ENCODE measurements at places on chromosomes 11 and 22.

DNA sequence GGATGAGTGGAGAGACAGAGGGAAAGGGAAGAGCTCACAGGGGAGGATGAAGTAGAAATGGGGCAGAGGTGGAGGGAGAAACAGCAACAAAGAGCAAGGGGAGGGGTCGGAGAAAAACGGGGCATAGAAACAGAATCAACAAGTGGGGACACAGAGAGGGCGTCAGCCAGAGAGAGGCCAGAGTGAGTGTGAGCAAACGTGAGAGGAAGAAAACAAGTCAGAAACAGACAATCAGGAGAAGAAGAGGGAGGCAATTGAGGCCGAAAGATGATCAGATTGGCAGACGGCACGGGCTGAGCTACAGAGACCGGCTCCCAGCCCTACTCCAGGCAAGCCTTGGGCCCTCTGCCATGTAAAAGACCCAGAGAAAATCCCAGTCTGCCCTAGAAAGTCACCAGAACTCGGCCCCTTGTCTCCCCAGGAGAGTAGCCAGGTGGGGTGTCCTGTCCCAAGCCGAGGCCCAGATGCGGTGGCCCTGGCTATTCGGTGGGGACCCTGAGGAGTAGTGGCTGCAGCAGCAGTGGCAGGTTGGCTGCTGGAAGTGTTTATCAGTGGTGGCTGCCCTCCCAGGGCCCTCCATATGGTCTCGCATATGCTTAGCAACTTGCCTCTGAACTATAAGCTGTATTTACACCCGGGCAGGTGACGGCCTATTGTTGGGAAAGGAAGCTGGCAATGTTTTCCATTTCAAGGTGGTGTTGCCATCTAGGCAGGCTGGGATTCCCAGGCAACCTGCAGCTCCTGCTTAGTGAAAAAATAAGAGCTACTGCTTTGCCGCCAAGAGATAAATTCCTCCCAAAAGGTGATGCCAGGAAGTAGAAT, 14.8 kb upstream of the TSPAN18 start:
- no peak for DNase-seq

DNA sequence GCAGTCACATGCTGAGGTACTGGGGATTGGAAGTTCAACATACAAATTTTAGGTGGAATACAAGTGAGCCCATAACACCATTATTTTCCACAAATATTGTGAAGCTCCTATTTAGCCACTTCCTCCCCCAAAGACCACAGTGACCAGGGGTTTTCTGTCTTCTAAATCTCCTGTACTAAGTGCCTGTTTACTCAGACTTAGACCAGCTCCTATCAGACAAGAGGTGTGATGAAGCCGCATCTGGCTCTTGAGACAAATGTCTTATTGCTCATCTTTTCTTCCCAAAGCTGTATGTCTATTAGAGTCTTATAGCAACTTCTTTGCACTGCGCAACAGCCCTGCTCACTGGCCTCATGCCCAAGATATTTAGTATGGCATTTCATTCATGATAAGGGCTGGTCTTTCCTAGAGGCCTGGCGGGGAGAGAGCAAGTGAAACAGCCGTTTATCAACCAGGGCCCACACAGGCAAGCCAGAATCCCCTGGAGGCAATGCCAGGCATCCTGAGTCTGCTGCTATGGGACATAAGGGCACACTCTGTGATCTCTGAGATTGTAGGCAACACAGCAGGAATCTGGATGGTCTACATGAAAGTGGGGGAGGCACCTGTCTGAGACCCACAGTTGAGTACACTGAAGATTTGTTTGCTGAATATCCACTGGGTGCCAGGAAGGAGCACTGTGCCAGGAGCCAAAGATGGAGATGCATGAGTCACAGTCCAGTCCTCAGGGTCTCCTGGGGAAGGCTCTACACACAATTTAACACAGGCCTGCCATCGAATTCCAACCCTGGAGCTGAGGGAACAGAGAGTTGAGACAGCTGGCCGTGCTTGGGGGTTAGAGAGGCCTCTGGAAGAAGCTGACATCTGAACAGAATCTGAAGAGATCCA, 78.5 kb upstream of the NCAM1 start:
- no peak for DNase-seq

GRCh38 chr11:41579546-41579945, 120.1 kb upstream of the LRRC4C start:
- no peak for DNase-seq

DNA sequence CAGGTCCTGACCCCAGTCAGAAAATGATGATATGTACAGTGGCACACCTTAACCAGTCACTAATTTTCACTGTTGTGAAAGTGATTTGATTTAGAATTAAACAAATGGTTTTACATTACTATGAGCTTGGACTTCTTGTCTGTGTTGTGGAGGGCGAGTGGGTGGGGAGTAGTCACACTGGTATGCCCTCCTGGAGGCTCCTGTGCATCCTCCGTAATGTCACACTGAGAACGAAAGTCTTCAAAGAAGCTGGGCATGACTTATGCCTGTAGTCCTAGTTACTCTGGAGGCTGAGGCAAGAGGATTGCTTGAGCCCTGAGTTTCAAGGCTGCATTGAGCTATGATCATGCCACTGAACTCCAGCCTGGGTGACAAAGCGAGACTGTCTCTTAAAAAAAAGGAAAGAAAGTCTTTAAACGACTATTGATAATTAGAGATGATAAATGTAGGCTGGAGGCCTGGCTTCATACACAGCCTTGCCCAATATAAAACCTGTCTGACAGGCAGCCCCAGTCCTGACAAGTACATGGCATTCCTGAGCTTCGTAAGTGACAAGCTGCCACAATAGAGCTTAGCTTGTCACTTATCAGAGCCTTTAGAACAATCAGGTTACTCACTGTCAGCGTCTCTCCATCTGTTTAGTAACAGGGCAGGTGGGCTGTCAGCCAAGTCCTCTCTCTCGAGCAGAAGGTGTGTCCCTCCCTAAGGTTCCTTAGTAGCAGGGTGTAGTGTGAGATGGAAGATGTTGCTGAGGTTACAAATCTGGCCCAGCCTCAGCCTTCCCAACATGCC, 5.0 kb upstream of the LIMK2 start:
- DNase-seq = no peak

DNA sequence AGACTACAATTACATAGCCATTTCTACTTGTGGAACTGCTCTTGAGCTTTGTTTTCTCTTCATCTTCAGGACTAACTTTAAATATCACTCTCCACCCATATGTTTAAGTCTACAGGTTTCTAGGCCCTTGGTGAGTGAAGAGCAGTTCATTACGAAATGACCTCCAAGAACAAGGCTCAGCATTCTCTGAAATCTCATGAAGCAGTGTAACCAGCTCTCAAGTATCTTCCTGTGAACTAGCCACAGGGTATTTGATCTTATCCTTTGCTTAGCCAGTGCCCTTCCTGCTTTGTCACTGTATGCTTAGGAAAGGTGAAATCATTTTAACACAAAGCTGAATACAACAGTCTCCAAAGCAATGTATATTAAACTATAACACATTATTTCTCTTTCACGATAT, 20.4 kb upstream of the LYVE1 start:
- no peak for DNase-seq

DNA sequence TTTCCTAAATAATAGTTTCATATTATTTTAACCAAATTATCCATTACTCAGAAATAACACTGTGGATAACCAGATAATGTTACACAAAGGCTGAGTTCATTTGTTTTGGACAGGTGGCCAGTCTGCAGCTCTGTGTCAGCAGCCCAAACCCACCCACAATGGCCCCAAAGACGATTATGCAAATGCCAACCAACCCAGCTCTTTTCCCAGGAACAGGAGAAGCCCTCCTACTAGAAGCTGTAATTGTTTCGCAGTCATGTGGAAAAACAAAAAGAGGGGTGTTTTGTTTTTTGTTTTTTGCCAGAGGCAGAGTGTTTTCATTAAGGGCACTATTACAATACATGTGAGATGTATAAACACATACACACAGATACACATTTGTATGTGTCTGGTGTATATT, 102.1 kb downstream of the FCHSD2 start:
- no peak for DNase-seq

GRCh38 chr22:32917577-32918354, 116.3 kb downstream of the TIMP3 start:
- no peak for DNase-seq

GRCh38 chr11:78698612-78699011, 123.9 kb upstream of the NARS2 start:
- DNase-seq = no peak

GRCh38 chr11:77672264-77672663, 34.7 kb upstream of the CLNS1A start:
- no peak for DNase-seq

DNA sequence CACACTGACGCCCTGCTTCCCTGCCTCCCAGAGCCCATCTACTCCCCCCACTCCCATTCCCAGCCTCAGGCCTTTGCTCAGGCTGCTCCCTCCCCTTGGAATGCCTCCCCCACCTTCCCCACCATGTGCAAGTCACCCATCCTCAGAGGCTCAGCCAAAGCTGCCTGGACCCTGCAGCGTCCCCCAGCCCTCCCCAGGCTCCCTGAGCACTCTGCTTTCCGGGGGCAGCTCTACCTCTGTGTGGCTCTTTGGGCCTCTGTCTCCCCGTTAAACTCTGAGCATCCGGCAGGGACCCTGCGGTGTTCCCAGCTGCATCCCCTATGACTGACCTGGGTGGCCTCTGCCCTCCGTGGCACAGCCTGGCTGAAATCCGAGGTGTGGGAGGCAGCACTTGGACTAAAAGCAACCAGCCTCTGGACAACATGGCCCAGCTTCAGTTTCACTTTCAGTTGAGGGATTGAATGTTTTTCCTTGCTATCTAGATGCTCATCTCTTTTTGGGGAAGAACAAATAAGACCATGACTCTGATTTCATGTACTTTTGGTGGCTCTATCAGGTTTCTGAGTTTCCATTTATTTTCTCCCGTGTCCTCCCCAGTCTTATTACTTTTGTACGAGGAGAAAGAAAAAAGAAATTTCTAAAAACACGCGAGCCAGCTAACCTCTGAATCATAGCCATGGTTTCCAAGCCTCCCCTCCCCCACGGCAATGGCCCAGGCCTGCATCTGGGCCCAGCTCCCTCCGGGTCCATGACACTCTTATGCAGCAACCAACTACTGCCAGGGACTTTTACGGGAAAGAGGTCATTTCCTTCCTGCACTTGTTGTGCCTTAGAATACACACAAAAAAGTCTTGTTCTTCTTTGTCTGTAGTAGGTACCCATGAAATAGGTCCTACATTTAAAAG, 3.8 kb downstream of the APOL3 start:
- peak; percentile 85 for DNase-seq

- no peak for DNase-seq
Observed at GRCh38 chr11:130603335-130603906, 155.0 kb downstream of the ADAMTS15 start.

GRCh38 chr11:91258876-91259275, 965.7 kb upstream of the FAT3 start:
- no peak for DNase-seq

GRCh38 chr22:43427296-43428004, 15.6 kb downstream of the MPPED1 start:
- DNase-seq = no peak

DNA sequence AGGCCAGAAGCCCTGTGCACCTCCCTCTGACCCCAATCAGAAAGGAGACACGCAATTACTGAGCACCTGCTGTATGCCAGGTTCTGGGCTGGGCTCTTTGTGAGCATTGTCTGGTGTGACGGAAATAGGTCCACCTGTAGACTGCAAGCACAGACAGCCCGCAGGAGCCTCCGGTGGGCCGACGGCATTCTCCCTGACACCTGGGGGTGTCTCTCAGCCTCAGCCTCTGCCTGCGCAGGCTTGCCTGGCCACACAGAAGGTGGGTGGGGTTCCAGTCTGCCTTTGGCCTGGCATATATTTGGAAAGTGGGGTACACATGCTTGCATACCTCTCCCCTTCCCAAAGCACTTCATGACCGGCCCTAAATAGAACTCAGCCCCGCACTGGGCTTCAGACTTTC, 129.3 kb downstream of the BUD13 start:
- no peak for DNase-seq

GRCh38 chr11:105054723-105055493, 9.8 kb upstream of the CARD16 start:
- no peak for DNase-seq

GRCh38 chr11:75103380-75104026, 6.8 kb upstream of the OR2AT4 start:
- no peak for DNase-seq

DNA sequence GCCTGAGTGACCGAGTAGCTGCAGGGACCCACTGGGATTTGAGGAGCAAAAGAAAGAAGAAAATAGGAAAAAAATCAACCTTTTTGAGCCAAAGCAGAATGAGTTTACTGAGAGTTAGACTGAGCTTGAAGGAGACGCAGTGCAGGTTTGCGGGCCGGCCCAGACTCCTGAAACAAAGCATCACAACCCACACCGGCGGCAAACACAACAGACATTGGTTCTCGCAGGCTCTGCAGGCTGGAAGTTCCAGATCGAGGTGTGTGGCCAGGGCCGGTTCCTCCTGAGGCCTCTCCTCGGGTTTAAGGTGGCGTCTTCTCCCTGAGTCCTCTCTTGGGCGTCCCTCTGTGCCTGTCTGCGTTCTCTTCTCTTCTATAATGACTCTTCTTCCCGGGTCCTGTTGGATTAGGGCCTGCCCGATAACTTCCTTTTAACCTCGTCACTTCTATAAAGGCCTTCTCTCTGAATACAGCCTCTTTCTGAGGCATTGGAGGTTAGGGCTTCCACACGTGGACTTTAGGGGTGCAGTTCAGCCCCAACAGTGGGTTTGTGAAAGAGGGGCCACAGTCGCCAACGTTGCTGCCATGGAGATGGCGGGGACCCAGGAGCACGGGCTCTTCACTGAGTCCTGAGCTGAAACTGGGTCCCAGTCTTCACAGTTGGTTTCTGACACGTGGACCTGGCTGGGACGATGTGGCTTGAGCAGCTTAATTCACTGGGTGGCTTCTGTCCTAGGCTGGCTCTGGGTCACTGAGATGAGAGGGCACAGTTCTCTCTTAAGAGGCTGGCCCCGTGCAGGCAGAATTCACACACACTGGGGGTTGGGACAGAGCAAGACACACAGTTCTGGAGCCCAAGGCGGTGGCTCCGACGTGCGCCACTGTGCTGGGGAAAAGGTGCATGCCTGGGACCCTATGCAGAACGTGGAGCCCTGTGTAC, 1047.7 kb downstream of the BRD1 start:
- no peak for DNase-seq

DNA sequence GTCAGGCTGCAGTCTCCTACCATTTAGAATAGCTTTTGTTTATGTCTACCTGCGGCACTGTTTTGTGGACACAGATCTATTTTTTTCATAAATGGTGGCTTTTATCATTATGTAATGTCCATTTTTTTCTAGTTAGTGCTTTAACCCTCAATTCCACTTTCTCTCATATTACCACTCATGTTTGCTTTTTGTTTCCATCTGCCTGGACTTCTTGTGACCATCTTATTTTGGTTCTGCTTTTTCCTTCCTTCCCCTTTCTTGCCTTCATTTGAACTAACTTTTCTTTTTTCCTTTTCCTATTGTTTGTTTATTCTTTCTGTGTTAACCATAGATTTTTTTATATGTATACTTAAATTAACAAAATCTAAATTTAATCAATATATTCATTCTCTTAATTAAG, 98.5 kb upstream of the SLC22A12 start:
- DNase-seq = no peak

GRCh38 chr11:120327311-120327710, 2.2 kb downstream of the TLCD5 start:
- no peak for DNase-seq

DNA sequence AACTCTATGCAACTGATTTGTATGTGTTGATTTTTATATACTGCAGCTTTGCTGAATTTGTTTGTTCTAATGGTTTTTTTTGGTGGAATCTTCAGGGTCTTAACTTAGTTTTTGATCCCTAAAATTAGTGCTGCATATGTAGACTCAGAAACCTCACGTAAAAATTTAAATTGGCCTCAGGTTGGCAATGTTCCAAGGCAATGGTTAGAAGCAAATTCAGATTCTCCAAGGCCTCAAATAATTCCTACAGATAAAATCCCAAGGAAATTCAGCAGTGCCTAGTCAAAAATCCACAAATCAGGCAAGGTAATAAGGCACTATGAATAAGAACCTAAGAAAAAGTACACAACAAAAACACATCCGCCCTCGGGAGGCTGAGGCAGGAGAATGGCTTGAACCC, 9.5 kb downstream of the PDE3B start:
- no peak for DNase-seq
